ENCODE measurements at places on chromosomes 2 and 18.
A peak's percentile ranks its signal among the peaks of the same experiment; 100 is the strongest.

- no peak for DNase-seq
Observed at GRCh38 chr2:240988146-240988545, 10.3 kb upstream of the SNED1 start.

- no peak for DNase-seq
Observed at GRCh38 chr2:168182550-168183249, 64.7 kb downstream of the STK39 start.

DNA sequence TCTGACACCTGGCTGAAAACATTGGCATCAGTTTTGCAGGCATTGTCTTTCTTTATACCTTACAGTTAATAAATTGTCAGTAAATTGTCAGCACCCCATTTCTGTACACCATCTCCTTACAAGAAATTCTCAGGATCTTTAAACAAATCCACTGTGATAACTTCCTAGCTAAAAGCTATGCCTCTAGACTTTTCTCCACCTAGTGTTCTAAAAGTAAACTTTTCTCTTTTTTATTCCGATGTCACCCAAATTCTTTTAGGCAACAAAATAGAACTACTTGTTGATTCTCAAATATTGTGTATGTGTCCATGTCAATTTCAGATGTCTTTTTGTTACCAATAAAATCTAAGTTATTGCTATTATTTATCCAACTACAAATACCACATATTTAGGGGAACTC lies 617.4 kb upstream of the NRXN1 start:
- DNase-seq: no peak

- DNase-seq: no peak
Observed at GRCh38 chr2:16322308-16323125, 343.1 kb downstream of the CYRIA start.

GRCh38 chr2:170862286-170862902 lies 45.7 kb downstream of the GAD1 start:
- DNase-seq: no peak

DNA sequence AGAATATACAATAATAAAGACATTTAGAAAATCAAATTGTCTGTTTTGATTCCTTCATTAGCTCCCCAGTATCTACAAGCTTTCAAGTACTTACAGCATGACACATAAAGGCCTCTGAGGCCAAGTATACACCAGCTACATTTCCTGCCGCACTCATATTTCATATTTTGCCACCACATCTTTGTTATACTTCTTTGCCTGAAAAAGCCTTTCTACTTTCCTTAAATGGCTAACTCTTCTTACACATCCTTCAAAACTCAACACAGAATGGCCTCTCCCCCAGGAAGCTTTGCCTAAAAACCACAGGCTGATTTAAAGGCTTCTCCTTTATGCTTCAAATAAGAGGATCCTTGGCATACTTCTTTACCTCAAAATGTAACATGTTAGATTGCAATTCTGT lies 4.5 kb downstream of the STK17B start:
- DNase-seq: no peak

DNA sequence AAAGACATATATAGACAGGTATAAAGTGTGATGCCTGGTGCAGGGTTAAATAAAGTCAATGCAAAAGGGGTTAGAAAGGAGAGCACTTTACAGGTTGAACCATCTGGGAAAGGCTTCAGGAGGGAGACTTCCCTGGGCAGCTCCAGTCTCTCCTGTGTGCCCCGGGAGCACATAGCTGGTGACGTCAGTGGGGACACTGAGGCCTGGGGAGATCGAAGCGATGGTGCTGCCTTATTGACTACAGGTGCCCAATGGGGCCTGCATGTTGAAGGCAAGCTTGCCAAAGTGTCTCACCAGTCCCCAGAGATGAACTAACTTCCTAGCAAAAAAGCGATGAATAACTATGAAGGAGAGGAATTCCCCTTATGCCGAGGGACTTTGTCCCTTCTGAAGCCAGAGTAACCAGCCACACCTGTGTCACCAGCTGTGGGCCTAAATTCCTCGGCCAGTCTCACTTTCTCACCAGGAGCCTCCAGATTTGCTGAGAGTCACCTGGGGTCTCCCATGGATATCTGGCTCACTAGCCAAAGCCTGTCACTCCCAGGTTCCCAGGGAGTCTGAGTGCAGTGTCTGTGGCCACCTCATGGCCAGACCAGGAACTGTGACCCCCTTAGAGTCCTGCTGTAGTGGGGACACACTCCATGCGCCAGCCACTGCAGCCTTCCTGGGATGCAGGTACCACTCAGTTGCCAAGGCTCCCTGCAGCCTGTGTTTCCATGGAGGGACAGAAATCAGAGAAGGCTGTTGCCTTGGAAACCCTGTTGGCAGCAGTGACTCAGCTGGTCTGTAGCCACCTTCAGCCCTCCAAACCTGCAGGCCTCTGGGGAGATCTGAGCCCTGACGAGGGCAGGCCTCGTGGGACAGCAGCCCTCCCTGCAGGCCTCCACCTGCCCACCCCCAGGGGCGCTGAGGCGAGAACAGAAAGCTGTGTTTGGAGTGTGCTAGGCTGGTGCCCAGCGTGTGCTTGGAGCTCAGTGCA lies 128.7 kb downstream of the CTIF start:
- DNase-seq: peak; percentile 79

GRCh38 chr2:30362468-30363081 lies 84.5 kb upstream of the LCLAT1 start:
- DNase-seq: no peak

DNA sequence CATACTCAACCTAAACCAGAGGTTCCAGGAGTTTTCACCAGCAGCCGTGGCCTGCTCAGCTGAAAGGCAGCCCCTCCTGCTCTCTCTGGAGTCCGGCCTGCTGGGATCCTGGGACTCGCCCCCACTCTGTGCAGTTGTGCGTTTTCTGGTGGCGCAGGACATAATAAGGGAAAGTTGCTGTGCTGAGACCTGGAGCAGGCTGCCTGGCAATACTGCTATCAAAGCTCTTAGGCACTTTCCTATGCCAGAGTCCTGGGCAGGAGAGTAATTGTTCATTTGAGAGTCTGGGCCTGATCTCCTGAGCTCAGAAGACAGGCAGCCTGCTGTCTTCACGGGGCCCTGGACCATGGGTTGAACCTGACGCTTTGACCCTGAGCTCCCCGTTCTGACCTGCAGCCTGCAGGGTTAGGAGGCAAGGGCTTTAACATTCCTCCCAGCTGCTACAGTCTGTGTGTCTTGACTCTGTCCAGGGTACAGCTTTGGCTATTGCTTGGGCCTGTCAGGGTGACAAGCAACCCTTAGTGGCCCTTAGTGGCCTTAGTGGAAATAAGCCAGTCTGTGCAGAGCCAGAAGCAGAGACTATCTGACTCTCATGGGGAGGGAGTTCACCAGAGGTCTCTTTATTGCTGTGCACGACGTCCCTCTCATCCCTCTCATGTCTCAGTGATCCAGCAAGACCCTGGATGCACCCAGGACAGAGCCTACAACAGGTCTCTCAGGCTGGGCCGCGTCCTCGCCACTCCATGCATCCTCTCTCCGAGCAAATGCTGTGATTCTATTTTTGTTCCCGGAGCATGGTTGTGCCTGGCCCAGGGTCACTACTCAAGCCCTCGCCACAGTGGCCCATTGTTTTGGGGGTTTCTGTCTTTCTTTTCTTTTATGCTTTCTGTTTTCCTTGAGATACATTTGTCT lies 60.6 kb downstream of the ACKR3 start:
- DNase-seq: no peak

GRCh38 chr2:112841295-112842044 lies 4.9 kb upstream of the IL1B start:
- no peak for DNase-seq

- peak; percentile 71 for DNase-seq
Observed at GRCh38 chr2:15665067-15665942, 73.6 kb downstream of the DDX1 start.

- DNase-seq: no peak
Observed at GRCh38 chr2:15745350-15745749, 153.7 kb downstream of the DDX1 start.

DNA sequence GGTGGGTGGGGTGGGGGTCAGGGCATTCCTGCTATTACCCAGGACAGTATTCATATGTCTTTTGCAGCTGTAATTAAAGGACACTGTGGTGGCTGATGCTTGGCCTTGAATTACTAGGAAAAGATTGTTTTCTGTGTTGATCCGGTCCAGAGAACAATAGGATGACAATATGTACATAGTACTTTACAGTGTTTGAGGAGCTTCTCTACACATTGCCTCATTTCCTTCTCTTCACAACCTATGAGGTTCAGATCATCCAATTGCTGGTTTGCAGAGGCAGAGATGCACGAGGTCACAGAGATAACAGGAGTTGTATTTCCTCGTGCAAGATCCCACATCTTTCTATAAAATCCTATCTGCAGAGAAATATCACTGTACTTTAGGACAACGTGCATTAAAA lies 119.5 kb downstream of the LIPG start:
- DNase-seq: no peak

DNA sequence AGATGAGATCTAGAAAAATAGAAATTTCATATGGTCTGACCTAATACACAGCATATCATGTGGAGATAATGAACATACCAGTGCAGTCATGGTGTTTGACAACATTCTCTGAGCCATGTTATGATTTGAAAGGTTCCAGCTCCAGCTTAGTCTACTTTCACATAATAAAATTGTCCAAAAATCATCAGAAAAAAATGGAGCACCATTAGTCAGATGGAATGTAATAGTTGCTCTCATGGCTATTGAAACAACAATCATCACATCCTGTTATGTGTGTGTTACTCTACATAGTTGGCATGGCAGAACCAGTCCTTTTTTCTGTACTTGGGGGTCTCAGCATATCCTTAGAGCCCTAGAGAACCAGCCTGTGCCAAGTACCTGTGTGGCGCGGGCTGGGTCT lies 678.9 kb upstream of the FANCL start:
- DNase-seq: no peak

- no peak for DNase-seq
Observed at GRCh38 chr2:108634011-108634410, 85.3 kb upstream of the RANBP2 start.

GRCh38 chr2:217804791-217805667 lies 197.8 kb downstream of the TNS1 start:
- DNase-seq: no peak

GRCh38 chr2:28994679-28995078 lies 13.6 kb downstream of the TOGARAM2 start:
- no peak for DNase-seq

DNA sequence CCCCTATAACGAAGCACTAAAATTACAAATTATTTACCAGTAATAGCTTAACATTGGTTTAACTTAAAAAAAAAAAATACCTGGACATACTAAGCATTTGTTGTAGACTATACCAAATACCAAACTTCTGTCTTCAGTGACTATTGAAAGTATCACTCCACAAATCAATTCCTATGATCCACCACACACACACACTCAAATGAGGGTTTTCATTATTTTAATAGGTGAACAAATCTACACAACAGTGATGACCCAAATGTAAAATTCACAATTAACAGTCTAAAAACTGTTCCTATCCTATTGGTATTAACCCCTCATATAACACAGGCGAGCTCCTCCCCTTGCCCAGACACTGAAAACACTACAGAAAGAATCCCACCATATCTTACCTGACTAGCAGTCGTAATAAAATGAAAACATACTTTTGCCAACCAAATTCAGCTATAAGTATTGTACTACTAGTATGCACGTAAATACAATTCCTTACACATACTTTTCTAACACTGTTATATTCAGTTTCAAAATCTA lies 2.5 kb downstream of the SP3 start:
- no peak for DNase-seq

DNA sequence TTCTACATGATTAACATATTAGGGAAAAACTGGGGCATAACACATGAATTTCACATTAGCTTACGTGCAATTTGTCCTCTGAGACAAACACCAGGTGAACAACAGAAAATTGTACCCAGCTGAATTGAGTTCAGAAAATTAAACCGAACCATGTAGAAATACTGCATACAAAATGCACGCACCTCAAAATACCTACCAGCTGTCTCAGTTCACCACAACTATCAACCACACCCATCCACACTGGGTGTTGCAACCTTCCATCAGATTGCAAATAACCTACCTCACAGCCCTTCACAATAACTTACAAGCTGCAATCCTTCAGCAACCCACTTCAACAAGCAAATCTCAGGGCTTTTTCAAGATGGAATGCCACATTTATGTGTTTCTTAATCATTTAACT lies 55.9 kb downstream of the UNC50 start:
- no peak for DNase-seq

- no peak for DNase-seq
Observed at GRCh38 chr2:202815548-202816360, 55.8 kb downstream of the ICA1L start.

DNA sequence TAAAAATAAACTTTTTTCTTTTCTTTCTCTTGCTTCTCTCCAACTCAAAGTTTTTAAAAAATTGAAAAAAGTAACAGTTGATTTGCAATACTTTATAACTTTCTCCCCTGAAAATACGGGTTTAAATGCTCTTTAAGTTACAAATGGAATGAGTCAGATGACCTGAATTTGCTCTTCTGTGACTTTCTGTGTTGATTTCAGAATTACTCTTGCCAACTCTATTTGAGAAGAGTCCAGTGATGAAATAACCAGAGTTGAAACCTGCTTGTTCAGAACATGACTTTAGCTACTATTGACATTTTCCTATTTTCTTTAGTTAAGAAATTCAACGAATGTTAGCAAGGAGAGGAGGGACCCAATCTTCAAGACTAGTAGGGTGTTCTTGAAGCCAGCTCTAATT lies 146.1 kb upstream of the ZSWIM2 start:
- DNase-seq: no peak

DNA sequence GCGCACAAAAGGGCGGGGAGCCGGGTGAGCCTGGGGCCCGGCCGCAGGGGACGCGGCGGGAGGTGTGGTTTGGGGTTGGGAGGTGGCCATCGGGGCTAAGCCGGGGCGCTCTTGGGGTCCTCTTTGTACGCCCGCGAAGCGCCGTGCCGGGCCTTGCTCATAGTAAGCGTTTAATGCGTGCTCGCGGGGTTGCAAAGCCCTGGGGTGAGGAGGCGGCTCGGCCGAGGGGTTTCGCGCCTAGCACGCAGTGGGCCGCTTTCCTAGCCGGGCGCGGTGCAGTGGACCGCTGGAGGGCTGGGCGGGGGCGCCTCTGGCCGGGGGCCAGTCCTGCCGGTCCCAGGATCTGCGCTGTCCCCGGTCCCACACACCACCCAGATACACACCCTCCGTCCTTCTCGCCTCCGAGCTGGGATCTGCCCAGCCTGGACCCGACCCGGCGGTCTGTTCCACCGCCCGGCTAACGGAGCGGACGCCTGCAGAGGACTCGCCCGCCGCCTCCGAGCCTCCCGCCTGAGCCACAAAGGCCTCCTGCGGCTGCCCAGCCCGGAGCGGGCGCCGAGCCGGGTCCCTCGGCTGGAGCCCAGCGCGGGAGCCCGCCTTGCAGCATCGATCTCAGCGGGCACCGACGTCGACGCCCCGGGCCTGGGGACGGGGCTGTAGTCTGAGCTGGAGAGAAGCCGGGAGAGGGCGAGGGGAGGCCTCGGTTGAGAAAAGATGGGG lies 564 bp downstream of the DPYSL5 start:
- DNase-seq: peak; percentile 83

Data from H7 (cell line).